ENCODE measurements at places on chromosomes 12 and 14. TPM values are rescaled to one million over a fixed set of nuclear protein-coding genes. Genes with fewer than 3 reads are reported as not detected.

- no peak for DNase-seq
- H3K27ac ChIP-seq, result no peak overlapping the region
- H3K4me1 ChIP-seq, result peaks cover 15% of the 10 kb centered on the region
- no peaks in the 10 kb centered on the region for H3K36me3 ChIP-seq
Observed at GRCh38 chr14:93137864-93138263, 22.1 kb upstream of the ITPK1 start.

DNA sequence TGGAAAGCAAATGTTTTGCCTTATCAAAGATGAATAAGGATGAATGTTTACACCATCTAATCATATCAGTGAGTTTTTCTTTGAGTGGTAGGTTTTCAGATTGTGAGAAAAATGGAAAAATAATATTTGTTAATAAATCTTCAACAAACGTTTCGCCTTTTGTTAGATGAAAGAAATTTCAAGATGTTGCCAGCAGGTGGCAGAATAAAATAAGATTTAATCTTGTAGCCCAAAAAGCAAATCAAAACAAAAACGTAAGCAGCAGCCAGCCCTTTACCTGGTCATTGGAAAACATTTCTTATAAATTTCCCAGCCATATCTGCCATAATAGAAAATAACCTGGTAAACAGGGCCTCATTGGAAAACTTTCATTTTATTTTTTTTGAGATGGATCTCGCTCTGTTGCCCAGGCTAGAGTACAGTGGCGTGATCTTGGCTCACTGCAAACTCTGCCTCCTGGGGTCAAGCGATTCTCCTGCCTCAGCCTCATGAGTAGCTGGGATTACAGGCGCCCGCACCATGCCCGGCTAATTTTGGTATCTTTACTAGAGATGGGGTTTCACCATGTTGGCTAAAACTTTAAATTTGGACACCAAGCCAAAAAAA is 15.4 kb upstream of the TMEM120B start:
- H3K27ac ChIP-seq, result no peak overlapping the region
- no peaks in the 10 kb centered on the region for H3K4me1 ChIP-seq
- DNase-seq, result no peak
- no peak overlapping the region for H3K4me3 ChIP-seq

DNA sequence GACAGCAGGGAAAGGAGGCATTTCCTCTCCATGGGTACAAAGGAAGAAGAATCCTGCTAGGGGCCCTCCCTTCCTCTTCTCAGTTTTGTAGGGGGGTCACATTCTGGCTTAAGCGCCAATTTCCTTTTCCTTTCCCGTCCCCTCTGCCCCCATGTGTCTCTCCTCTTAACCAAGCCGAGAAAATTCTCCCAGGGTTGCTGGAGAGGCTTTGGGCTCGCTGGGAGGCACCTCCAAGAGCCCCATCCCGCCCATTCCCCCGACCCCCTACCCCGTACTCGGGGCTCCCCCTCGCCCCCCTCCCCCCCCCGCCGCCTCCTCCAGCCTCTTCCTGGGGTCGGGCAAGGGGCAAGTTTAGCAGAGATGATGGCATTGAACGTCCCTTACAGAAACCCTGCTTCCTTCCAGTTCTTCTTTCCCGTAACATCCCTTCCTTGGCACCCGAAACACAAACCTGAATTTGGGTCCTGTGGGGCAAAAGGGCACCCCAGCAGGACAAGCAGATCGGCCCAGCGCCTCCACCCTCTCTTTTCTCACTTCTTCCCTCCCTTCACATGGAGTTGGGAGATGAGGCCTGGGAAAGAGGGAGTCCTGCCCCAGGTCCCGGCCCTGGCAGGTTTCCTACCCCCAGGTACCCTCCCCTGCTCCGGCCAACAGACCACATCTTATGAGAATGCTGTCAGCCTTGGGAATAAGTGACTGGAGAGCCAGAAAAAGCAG is 13.7 kb downstream of the PLEKHG6 start:
- no peak for DNase-seq
- no peaks in the 10 kb centered on the region for H3K36me3 ChIP-seq
- H3K4me1 ChIP-seq, result peaks cover 69% of the 10 kb centered on the region
- peak overlapping the region; percentile 83 for H3K27ac ChIP-seq
- H3K4me3 ChIP-seq, result no peak overlapping the region

GRCh38 chr12:53871367-53871766 is 67.3 kb upstream of the HOXC13 start:
- no peak overlapping the region for H3K4me3 ChIP-seq
- H3K36me3 ChIP-seq, result no peaks in the 10 kb centered on the region
- no peak for DNase-seq
- H3K4me1 ChIP-seq, result no peaks in the 10 kb centered on the region
- no peaks in the 10 kb centered on the region for H3K27me3 ChIP-seq

DNA sequence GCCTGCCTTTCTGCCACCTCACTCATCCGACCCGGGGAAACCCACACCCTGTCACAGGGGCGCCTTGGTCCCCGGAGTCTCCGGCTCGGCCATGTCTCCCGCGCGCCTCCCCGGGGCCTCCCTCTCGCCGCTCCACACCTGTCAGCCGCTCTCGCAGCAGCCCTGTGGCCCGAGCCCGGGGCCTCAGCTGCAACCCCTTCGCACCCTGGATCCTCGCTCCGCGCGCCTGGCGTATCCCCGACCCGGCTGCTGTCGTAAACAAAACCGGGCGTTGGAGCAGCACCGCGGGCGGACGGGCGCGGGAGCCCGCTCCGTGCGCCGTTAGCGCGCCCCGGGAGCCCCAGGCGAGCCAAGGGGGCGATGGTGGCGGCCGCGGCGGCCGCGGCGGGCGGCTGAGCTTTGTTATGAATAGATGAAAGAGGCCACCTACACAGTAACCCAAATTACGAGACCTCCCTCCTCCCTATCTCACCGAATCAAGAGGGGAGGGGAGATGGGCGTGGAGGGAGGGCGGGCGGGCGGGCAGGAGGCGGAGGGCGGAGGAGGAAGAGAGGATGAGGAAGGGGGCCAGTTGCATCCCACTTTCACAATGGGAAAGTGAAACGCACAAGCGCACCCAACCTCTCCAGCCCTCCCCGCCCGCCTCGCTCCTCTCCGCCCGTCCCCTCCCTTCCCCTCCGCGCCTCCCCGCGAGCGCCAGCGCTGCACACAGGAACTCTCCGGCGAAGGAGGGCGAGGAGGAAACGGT is at the start of gene PLXNC1:
Gene PLXNC1 (plus strand): TSS at position 587 of the 748 bp plus-strand sequence. CDS start 395 bp downstream, outside the sequence.
- peak within 1 kb of the TSS; percentile 87 for H3K4me3 ChIP-seq
- no peak for DNase-seq
- H3K27me3 ChIP-seq, result no peaks in the 10 kb centered on the region
- H3K4me1 ChIP-seq, result peaks cover 27% of the 10 kb centered on the region

DNA sequence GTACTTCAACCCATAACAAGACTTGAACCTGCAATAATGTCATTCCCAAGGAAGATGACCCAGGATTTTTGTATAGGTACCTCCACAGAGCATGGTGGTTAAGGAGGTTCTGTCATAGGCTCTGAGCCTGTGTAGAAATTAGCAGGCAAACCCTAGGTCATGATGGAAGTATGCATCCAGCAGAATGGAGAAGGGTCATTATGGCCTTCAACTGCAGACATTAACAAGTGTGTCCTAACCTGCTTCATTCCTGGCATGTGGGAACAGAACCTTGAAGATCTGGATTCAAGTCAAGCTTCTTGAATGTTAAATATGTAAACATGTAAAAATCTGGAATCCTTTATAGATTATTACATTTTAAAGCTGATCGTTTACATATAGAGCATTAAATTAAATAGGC is 116.2 kb upstream of the SLC38A4 start:
- no peak overlapping the region for H3K4me3 ChIP-seq
- no peak for DNase-seq
- no peaks in the 10 kb centered on the region for H3K27me3 ChIP-seq
- H3K4me1 ChIP-seq, result no peaks in the 10 kb centered on the region
- no peak overlapping the region for H3K27ac ChIP-seq
- no peaks in the 10 kb centered on the region for H3K36me3 ChIP-seq

Gene KRT8
- total RNA-seq, result 22.8 TPM

Gene AKAP5
- 0.49 TPM for total RNA-seq

Data from vagina (tissue), 2 donors.